ENCODE measurements at places on chromosomes 5 and 9.

- no peak for DNase-seq
Observed at GRCh38 chr5:175133185-175133584, 310.8 kb downstream of the DRD1 start.

DNA sequence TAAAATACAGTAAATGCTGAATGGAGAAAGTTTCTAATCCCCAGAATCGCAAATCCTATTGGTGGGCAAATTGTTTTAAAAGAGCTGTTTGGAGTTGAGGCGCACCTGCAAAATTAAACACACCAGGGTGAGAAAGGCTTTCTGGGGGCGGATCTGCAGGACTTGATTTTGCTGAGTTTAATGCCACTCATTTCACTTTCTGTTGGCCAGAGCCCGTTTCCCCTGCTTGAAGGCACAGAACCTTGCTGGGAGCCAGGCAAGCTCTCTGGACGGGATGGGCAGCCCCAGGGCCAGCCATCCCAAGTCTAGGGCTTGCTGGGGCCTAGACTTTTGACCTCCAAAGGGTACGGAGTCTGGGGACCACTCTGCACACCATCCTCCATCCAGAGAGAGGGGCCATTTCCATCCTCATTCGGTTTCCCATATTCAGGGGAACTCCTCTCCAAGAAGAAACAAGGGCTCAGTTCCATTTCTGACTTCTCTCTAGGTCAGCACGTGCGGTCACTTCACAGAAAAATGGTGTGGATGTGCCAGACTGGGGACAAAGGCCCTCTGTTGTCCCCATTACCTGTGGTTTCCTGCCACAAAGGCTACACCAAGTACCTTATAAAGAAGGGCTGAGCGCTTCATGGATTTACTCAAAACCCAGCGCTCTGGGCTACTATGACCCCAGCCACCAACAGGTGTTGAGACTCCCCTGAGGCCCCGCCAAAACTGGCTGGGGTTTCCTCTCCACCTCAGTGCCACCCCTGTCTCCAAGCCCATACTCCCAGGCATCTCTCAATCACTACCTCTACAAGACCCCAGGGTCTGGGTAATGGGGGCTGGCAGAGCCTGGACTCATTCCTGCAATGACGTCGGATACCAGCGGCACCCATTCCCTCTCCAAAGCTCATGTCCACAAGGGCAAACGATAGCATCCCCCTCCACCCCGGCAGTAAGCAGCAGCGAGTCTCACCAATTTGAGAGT, 170.0 kb downstream of the AUH start:
- DNase-seq = no peak

DNA sequence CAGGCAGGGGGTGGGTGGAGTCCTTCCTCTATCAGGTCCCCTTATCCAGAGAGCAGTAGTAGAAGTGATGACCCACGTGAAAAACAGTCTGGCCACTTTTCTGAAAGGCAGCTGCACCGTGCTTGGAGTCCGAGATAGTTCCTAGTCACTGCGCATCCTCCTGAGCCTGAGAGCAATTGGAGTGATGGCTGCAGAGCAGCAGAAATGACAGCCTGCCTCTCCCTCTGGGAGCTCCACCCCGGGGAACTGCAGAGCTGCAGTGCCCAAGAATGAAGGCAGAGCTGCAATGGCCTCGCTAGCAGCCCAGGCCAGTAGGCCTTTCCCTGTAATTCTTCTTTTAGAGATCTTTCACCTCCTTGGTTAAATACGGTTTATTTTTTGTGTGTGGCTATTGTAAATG, 82.6 kb downstream of the CETN3 start:
- DNase-seq = peak; percentile 23

DNA sequence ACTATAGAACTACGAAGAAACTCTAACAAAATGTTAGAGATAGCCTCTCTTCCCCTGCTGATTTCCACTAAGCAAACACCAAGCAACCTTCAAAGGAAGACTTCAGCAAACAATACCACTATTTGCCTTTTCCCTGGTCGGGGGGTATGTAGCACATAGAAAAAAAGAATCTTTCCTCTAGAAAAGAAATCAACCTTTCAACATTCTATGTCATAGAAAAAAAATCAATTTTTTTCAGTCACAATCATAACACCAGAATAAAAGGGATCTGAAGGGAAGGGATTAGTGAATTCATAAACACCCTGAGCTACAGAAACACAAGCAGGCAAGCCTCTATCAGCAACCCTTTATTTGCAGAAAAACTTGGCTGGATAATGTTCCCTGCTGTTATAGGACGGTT, 15.3 kb downstream of the ABCA1 start:
- no peak for DNase-seq

DNA sequence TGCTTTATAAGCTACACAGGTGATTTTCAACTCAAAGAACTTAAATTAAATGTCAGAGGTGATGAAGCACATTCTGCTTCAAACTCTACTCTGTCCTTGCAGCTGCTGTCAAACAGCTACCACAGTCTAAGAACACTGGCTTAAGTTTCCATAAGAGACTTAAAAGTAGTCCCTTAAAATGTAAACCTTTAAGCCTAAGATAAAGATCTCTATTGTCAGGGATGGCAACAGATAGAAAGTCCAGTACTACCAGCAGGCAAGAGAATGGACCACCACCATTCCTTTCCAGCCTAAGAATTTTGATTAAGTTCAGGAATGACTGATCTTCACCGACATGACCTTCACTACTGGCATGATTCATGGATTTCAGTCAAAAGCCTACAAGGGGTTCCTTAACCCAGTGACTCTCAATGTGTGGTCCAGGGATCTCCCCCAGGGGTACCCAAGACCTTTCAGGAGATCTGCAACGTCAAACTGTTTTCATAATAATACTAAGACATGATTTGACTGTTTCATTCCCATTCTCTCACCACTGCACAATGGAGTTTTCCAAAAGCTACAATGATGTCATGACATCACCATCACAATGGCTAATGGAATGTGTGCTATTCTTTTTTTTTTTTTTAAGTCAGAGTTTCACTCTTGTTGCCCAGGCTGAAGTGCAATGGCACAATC, 41.1 kb upstream of the PLPP6 start:
- DNase-seq = no peak

DNA sequence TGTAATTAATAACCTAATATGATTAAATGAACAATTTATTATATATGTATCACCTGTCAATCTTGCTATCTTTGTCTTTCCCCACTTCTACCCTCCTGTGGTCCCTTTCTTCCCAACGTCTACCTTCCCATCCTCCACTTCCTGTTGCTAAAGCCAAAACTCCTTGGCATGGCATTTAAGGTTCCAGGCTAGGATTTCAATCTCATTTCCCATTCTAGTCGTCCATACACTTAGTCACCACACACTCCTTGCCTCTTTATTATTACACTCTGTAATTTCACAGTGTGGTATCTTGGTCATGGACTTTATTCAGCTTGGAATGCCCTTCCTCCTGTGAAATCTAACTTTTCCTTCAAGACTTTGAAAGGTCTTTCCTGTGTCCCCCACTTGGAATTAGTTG, 115.3 kb downstream of the SEMA6A start:
- DNase-seq = no peak

- DNase-seq = no peak
Observed at GRCh38 chr5:120539471-120539870, 75.4 kb downstream of the PRR16 start.
